ENCODE measurements at places on chromosomes 2 and 18.

- no peak for DNase-seq
Observed at GRCh38 chr2:42979416-42979869, 187.1 kb upstream of the HAAO start.

DNA sequence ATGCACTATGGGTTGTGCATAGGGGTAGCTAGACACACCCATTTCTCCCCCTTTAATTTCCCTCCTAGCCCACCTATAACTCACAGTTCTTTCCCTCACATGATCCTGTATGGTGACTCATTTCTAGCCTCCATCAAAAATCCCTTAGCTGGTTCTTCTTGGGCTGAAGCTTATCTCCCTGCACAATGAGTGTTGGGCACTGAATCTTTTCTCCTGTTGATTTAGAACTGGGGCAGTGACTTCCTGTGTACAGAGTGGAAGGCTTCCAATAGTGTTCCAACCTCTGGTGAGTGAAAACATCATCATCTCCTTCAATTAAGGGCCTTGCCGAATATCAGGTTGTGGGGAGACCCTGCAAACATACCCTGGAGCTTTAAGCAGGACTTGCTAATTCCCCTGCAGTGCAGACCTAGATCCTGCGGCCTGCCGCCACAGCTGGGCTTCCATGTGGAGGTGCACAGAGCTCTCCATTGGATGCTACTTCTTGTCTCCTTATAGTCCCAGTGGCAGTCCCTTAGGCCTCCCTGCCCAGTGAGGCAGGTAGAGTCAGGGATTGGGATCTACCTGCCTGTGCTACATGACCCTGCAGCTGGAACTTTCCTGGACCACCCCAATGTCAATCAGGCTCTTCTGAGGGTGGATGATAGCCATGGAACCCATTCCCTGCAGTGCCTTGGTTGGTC is 121.8 kb downstream of the PLB1 start:
- DNase-seq: no peak

GRCh38 chr18:10410472-10411308 is 43.7 kb upstream of the APCDD1 start:
- DNase-seq: no peak

GRCh38 chr2:446303-446874 is 158.5 kb upstream of the ALKAL2 start:
- DNase-seq: no peak

DNA sequence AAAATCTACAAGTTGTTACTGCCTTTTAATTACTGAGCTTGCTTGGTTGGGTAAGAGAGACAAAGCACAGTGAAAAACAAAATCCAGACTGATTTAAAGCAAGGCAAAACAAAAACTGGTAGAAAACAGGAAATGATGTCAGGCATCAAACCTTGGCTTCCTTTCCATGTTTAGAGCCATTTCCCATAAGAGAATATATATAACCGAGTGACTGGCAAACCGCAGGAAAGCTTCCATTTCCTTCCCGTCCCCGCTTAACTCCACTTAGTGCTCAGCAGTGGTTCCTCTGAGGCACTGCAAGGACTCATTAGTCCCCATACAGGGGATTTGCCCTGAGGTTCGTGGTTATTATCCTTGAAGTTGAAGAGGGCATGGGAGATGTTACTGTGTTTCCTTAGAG is 446.3 kb downstream of the LPIN1 start:
- DNase-seq: no peak

DNA sequence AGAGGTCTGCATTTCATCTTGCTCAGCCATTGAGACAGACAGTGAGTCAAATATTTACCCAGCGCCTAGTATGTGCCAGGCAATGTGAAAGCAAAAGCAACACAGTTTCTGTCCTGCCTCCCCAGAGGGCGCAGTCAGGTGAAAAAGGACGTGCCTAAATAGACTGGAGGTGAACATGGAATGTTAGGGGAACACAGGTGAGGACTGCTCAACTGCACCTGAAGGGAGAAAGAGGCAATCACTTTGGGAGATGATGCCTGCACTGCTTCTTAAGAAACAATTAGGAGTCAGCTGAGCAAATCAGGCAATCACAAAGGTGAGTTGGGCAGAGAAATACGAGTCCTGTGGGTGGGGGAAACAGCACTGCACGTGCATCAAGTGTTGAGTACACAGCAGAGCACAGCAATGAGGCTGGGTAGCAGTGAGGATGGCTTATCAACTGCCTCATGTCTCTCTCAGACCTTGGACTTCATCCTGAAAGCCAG is 218.3 kb upstream of the SMAD7 start:
- no peak for DNase-seq

DNA sequence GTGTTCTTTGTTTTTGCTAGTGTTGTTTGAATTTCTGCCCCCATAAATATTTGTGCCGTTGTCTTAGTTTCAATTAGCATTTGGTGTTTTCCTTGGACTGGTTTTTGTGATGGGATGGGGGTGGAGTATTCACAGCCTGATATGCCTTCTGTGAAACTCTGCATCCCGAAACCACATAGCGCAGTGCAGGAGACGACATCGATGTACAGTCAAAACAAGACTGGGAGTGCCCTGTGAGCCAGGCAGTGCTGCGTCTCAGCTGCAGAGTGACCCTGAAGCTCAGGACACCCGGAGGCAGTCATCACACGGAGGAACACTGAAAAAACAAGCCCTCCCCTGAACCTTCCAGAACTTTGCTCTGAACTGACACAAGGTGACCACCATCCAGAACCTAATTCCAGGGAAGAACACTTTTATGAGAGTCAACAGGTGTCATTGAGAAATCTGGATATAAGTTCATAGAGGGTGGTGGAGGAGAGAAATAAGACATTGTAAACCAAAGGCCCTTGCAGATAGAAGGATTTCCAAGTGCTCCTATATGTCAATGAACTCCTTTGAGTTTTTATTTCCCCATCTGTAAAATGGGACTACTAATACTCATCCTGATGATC is 61.2 kb upstream of the CABLES1 start:
- DNase-seq: no peak

DNA sequence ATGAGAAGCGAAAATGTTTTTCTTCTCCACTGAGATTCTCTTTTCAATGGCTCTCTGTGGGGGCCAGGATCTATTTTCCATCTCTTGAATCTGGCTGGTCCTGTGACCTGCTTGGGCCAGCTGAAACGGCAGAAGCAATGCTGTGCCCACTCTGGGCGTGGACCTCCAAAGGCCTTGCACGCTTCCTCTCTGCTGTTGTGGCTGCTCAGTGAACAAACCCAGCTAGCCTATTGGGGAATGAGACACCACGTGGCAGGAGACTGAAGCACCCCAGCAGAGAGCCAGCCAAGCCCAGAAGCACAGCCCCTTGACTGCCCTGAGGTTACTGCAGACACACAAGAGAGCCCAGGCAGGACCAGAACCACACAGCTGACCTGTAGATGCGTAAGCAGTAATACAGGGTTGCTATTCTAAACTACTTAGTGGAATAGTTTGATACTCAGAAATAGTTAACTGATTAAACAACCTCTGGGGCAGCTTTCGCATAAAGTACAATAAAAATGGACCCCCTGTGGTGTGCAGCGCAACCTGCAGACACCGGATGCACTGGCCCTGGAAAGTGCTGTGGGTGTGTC is 221.7 kb upstream of the SH3BP4 start:
- DNase-seq: no peak

GRCh38 chr2:49972699-49973098 is 818.4 kb upstream of the FSHR start:
- DNase-seq: no peak

DNA sequence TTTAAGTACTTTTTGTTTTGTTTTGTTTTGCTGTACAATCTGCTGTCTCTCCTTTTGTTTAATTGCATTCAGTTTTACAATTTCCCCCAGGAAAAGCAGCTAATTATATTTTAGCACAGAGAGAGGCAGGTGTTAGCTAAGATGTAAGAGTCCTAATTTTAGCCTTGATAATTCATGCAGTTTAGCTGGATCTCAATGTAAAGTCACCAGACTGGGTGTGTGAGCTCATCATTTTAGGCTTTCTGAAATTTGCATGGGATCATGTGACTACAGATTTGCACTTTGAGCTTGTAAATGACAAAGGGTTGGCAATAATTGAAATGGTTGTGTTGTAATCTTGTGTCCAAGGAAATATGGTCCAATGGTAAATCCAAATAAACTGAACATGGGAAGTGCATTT is 68.5 kb downstream of the ETAA1 start:
- no peak for DNase-seq

GRCh38 chr18:68666381-68666780 is 48.5 kb downstream of the TMX3 start:
- no peak for DNase-seq

- no peak for DNase-seq
Observed at GRCh38 chr2:11997142-11997541, 250.7 kb downstream of the LPIN1 start.

- DNase-seq: no peak
Observed at GRCh38 chr2:197304556-197305011, 6.0 kb downstream of the ANKRD44 start.

DNA sequence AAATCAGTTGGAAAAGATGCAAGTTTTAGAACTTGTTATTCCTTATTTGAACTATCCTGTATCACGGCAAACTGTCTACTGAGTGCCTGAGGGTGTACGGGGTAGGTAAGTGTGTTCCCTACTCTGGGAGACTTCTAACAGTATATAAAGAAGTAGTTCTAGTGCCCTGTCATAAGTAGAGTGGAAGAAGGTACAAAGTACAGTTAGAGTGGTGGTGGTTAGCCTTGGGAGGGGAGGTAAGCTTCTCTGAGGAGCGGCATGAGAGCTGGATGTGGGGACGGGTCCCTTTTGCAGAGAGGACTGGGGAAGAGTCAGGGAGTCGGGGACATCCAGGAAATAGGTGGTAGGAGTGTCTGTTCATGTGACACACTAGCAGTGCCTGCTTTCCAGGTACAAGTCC is 48.5 kb downstream of the DGKD start:
- no peak for DNase-seq

DNA sequence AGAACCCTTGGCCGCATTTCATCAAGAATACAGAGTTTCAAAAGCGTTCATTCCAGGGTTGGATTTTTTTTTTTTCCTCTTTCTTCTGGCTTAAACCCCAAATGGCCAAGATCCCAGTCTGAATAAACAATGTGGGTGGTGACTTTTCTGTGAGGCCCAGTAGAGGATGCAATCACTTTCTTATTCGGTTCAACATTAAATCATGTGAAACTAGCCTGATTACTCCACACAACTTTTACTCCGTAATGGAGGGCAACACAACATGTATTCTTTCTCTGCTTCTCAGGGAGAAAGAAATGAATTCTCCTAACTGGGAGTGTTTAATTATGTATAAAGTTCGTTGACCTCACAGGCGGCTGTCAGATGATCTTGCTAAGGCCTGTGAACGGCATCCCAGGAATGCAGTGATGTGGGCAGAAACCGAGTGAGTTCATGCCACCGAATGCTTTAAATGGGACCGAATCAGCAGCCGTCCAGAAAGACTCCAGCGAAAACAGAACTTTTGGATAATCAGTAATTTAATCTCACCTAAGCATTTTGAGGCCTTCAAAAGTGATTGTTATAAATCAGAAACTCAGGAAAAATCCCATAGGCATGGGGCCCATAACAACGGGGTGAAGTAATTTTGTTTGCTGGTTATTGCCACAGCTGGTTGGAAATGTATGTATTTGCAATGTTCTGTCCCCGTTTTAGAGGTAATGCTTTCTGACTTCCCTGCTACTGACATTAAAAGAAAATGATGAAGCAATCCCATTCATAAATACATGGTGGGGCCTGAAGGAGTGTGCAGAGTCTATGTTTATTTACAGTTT is 81.5 kb downstream of the BCL2 start:
- DNase-seq: peak; percentile 95

DNA sequence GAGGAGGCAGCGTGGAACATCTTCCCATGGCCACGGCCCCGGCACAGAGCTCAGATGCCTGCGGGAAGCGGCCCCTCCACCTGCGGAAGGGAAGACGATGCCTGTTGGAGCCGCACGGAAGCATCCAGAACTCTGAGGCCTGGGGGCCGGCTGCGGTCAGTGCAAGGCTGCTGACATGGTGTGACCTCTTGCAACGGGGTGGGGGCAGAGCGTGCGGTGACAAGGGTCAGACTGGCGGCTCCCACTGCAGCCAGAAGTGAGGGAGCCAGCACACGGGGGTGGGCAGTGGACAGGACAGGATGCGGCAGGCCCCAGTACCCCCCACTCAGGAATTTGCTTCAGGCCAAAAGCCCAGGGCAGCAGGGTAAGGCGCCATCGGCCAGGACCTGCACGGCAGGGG is 48.8 kb downstream of the SLC66A2 start:
- DNase-seq: no peak

GRCh38 chr2:113910967-113911678 is 21.2 kb downstream of the ACTR3 start:
- no peak for DNase-seq

DNA sequence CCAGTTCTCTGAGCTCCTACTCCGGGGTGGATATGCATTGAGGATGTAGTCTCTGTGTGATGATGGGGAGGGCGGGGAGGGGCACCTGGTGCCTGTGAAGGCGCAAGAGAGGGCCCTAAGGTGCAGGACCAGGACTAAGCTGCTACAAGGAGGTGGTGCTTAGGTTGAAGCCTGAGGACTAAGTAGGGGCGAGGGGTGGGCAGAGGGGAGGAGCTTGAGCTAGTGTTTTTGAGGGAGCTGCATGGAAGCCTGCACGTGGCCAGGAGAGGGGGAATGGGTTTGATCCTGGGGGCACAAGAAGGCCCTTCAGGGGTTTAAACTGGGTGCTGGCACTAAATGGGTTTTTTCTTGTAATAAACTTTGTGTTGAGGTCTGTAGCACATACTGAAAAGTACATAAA is 105.0 kb downstream of the UGGT1 start:
- no peak for DNase-seq

- DNase-seq: no peak
Observed at GRCh38 chr18:37935086-37935485, 369.5 kb upstream of the CELF4 start.

GRCh38 chr2:96413323-96413722 is 77.8 kb downstream of the NCAPH start:
- DNase-seq: no peak

DNA sequence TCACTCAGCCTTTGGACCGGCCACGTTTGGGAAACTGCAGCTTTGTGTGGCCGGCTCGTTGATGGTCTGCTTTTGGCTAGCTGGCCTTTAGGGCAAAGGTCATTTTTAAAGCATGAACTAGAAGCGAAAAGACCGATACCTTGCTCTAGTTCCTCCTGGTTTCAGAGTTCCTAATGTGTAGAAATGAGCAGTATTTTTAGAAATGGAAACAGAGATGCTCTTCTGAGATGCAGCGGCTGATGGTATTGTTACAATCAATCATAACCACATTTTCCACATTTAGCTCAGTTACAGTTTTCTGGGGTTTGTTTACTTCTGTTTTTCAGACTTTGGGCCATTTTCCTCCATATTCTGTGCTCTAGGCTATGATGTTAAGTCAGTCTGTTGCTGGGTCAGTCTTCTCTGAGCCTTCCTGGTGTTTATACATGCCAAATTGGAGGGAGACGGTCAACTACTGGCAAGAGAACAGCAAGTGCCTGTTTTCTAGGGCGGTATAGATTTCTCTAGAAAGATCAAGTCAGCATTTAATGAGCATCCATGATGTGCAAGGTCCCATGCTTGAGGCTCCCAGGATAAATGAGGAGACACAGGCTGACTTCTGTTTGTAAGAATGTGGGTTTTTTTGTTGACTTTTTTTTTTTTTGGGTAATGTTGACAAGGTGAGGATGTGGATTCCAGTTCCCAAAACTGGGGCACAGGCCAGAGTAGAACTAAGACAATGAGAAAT is 28.0 kb downstream of the RNF144A start:
- DNase-seq: no peak

- DNase-seq: no peak
Observed at GRCh38 chr2:239750929-239751678, 274.0 kb downstream of the NDUFA10 start.

- DNase-seq: no peak
Observed at GRCh38 chr18:62556397-62556796, 33.6 kb downstream of the ZCCHC2 start.
